Aorta (tissue), 5 donors: ENCODE measurements at places on chromosomes 3 and 15.

DNA sequence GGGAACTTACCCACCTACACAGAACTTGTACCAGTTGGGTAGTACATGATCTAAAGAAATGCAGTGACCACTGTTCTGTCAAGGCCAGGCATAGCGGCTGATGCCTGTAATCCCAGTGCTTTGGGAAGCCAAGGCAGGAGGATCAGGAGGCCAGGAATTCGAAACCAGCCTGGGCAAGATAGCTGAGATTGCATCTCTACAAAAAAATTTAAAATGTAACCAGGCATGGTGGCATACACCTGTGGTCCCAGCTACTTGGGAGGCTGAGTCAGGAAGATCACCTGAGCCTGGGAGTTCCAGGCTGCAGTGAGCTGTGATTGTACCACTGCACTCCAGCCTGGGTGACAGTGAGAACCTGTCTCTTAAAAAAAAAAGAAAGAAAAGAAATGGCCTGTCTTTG lies 321.0 kb downstream of the FEZF2 start:
- no peak for DNase-seq

GRCh38 chr3:175193815-175194518 lies 334.8 kb downstream of the NAALADL2 start:
- no peak for DNase-seq

DNA sequence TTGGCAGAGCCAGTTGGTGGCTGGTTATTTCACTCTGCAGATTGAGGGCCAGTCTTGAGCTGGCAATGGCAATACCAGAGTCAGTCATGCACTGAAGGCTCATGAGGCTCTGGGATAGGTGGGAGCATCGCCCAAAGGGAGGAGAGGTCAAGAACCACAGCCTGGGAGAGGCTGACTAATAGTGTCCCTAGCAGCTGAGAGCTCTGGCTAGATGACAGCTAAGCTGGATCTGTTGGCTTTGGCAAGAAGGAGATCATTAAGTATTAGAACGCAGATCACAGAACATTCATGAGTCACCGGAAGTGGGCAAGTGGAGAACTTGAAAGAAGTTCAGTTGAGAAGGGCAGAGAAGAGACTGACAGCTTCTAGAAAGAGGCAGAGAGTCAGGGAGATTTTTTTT lies 521.1 kb downstream of the NR2F2 start:
- no peak for DNase-seq

DNA sequence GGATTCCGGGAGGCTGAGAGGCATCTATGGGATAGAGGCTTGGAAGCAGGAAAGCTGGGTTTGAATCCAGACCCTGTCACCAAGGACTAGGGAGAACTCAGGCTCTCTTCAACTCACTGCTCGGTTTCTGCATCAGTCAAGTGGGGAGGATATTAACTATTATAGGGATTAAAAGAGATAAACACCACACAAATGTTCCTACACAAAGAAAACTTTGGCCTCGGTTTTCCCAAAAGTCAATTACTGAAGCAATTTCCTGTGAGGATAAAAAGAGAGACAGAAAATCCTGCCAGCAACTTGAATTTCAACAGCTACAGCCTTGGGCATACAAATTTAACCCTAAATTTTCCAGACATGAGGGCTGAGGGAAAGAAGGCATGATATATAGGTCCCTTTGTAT lies 36.0 kb downstream of the ITGB5 start:
- no peak for DNase-seq

DNA sequence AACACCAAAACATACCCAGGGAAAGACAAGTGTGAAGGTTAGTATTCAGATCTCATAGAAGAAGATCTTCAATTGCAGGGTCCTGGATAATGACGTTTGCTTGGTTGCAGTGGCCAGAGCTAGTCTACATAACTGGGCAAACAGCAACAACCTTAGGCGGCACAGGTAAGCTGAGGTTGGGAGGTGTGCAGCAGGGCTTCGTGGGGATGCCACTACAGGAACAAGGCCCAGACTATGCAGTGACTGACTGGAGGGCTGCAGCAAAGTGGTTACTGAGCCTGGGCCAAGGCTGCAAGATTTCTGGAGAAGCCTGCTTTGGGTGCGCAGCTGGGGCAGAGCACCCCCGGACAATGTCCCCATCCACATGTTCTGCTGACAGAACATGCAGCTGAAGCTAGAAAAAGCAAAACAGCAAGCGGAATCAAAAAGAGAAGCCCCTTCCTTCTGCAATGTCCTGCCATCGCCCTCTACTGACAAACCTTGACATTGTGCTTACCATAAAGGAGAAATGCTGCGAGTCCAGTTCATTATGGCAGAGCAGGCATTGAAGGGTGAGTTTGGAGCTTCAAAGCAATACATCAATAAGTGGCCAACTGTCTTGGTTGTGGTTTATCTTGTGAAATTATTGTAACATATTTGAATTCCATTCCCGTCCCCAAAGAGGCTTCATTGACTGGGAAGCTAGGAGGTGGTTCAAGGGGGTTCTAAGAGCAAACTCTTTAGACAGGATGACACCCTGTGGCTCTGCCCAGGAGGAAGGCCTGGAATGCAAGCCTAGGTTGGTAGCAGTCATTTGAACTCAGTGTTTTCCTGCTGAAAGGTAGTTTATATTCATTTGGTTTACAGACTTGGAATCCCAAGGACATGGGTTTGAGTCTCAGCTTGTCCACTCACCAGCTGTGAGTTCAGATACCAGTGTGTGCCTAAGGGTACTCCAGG lies 217.0 kb downstream of the PDCD6IP start:
- no peak for DNase-seq

GRCh38 chr3:126360714-126361060 lies 3.5 kb upstream of the KLF15 start:
- DNase-seq, result peak; percentile 58

GRCh38 chr3:180362081-180362480 lies 239.9 kb upstream of the TTC14 start:
- no peak for DNase-seq

GRCh38 chr3:183210341-183210740 lies 42.7 kb upstream of the B3GNT5 start:
- no peak for DNase-seq

- DNase-seq, result no peak
These were observed 9.6 kb upstream of the ZXDC start for GRCh38 chr3:126485176-126485897.

- peak; percentile 77 for DNase-seq
These were observed 646 bp upstream of the SLC35G2 start for GRCh38 chr3:136818191-136818768.

DNA sequence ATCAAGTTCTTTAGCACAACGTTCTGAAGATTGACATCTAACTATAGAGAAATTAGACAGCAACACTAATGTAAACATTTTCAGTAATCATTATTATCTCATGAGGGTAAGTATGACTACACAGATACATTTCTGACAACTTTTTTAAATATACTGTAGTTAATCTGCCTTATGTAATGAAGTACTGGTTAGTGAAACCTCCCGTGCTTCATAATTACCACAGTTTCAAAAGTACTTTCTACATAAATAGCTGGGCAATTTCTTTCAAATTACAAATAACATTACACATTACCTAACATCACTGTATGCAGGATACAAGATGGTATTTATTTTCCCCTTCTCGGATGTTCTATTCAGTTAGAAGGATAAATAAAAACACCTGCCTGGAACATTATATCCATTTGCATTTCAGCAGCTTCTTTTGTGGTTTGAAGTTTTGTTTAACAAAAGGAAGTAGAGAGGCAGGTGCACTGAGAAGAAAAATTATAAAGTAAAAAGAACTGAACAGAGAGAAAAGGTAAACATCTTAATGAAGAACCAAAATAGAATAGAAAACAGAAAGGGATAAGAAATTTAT lies 1241.5 kb upstream of the GBE1 start:
- no peak for DNase-seq

- no peak for DNase-seq
These were observed 6.9 kb upstream of the CA12 start for GRCh38 chr15:63388511-63388910.

DNA sequence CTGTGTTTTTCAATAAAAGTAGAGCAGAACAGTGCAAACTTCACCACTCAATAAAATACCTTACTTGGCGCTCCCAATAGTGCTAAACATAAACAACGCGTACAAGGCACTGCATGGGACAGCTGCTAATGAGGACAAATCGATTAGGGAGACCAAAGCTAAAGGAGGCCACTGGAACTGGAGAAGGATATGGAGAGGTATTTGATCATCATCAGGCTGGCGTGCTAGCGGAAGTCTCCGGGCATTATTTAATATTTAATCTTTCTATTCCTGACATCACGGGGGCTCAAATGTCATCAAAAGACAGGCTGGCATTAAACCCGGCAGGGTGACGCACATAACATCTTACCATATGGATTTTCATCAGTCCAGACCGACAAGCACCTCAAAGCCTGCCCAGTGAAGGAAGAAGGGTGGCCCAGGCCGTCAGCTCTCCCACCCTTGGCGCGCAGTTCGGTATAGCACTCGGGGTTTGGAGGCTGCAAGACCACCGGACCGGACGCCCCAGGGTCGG lies 604 bp downstream of the CCPG1 start:
- peak; percentile 72 for DNase-seq

GRCh38 chr3:33419948-33420347 lies 20.3 kb downstream of the UBP1 start:
- DNase-seq, result no peak

- no peak for DNase-seq
These were observed 115.2 kb downstream of the DCLK3 start for GRCh38 chr3:36649125-36649524.

DNA sequence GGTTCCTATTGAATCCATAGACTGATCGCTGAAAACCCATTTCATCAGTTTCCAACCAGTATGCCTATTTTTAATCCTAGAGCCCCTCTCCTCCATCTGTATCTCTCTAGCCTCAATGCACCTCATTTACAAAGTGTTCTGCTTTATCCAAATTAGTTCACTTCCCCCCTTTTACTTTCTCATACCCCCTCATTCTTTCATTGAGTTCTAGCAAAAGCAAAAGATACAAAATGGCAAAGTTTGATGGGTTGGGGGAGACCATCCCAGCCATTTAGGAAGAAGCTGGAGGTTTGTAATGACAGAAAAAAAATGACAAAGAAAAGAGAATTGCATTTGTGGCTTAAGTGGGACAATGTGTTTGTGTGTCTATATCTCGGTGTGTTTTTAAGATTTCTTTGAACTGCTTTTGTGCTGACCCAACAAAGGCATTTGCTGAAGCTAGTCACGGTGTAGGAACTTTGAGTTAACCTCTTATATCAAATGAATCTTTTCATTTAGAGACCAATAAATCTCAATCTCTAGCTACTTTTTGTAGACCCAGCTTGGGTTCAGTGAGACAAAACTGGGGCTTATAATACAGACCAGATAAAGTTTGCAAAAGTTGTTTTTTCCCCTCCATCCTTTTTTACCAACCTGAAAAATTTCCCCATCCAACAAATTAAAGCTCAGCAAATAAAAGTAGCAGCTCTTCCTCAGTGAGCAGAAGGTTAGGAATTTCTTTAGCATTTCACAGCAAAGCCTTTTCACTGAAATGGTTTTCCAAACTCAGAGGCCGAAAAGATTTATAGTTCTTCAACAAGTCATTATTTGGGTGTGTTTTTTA lies 18.7 kb downstream of the NR2F2 start:
- DNase-seq, result no peak
